T-helper 22 cell (primary cell): ENCODE measurements at places on chromosomes 13 and 19.

DNA sequence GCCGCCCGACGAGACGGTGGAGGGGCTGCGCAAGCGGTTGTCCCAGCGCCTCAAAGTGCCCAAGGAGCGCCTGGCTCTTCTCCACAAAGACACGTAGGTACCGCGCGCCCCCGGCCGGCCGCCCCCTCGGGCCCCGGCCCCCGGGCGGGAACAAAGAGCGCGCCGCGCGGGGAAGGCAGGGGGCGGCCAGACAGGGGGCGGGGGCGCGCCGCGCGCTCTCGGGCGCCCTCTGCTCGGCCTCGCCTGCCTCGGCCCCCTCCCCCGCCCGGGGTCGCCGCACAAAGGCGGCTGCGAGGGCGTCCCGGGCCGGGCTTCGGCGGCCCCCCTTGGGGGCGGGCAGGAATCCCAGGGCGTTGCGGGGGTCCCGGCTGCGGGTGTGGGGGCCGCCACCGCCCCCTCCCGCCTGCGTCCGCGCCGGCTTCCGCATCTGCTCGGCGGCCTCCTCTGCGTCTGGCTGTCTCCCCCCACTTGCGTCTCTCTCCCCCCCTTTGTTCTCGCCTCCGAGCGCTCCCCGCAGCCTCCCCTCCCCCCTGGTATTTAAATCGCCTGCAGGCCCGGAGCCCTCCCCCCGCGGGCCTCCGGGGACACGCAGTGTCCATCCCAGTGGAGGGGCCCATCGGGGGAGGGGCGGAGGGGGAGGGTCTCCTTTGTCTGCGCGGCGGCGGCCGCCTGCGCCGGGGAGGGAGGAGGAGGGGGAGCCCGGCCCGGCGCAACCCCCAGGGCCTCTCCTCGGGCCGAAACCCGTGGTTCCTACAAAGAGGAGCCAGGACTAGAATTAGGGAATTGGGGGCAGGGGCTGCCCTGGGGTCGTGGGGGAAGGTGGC, 2.3 kb downstream of the MIDN start:
- DNase-seq: peak; percentile 58

DNA sequence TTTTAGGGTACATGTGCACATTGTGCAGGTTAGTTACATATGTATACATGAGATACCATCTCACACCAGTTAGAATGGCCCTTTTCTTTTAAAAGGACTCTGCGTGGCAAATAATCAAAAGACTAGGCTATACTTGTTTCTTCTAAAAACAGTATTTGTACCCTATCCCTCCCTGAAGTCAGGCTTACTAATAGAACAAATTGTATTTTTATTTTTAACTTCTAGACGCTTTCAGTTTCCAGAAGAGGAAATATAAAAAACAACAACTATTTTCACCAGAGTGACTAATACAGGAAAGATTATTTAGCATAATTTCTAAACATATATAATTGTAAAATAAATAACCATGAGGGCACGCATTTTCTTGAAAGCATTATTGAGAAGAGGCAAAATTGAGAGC, 83.6 kb downstream of the ITGBL1 start:
- no peak for DNase-seq

DNA sequence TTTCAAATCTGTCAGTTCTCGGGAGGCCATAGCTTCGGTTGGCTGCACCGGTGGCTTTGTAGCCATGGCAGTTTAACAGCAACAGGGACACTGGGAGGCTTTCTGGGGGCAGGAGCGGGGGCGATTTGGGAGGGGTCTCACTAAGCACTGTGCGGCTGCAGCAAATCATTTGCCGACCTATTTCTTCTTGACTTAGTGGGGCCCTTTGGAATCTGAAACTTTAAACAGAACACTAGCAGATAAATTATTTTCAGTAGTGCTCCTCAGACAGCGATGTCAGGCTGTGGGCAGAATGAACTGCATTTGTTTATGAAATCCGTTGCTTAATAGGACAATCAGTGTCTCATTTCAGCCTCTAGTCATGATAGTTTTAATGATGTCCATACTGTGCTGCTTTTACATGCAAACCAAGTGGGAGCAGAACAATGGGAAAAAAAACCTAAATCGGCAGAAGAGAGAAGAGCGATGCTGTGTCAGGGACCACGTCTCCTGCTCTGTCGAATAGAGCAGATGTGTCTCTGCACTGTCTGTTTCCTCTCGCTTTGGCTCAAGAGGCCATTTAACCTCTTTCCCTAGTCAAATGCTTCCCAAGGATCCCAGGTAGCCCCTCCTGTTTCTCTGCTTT, 211.9 kb downstream of the OLFM4 start:
- DNase-seq: no peak

DNA sequence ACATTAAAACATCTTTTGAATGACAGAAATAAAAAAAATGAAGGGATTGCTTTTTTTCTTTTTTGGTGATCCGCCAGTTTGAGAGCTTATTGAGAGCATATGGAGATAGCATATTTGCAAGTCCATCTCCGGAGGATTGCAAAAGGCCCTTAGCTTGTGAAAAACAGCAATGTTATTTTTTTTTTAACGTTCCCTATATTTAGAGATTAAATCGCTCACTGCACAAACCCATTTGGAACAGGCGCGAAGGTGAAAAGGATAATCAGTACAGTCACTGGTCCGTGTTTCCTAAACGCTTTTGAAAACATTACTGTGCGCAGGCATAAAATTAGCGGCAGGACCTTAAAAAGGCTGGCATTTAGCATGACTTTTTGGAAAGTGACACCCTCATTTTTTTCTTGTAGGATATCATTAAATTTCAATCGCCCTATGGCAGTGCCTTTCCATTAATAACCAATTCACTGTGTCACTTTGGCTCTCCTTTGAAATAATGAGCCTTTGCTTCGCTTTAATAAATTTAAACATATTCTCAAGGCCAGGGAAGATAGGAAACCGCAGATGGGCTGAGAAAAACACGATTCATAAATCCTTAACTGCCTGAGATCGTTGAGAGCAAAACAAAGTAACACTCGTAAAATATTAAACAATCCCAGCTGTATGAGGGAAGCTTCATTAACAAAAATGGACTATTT, 342.2 kb downstream of the DACH1 start:
- no peak for DNase-seq

DNA sequence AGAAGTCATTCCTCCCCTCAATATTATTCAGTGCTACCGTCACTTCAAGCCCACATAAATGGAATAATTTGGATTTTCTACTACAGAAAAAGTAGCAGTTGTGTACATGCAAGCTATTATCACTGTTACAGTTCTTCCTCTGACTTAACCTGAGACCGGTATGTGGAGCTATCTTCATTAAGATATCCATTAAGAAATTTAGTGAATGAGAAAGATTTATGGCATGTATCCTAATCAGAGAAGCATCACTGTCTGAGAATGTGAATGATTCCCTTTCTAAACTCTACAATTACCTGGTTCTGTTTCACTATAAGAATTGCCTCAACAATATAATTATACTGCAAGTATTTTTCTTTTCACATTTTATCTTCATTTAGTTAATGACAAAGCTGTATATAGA, 278.7 kb downstream of the KLF5 start:
- no peak for DNase-seq

DNA sequence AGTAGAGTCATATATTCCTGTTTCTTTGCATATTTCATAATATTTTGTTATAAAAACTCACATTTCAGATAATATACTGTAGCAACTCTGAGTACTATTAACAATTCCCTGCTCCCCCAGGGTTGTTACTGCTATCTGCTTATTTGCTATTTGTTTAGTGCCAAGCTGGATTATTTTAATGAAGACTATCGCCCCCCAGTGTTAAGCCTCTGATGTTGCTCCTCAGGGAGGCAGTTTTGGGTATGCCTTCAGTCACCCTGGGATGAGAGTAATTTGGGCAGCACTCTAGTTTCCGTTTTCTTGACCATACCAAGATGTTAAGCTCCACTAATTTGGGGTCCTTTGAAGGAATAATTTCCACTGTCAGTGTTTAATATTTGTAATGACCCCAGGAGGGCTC, 46.0 kb downstream of the MICU2 start:
- DNase-seq: no peak

DNA sequence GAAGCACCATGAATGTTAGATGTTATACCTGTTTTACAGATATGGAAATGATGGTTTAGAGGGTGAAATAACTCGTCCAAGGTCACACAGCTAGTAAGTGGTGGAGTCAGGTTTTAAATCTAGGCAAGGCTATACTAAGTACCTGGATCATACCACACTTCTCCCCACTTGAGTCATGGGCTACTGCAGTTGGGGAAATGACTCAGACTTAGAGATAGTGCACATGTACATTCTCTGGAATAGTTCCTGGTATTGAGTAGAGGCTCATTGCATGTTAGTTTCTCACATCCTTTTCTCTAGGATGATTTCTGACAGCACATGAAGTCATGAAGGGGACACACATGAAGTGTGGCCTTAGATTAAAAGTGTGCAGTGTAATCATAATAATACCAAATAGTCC, 76.2 kb upstream of the TNFSF11 start:
- no peak for DNase-seq

- DNase-seq: no peak
These were observed 83.0 kb downstream of the TNFSF11 start for GRCh38 chr13:42656958-42657357.

- DNase-seq: no peak
These were observed 56.3 kb upstream of the DIAPH3 start for GRCh38 chr13:60220072-60220471.

GRCh38 chr13:46377554-46377953, 9.5 kb downstream of the RUBCNL start:
- no peak for DNase-seq

- DNase-seq: no peak
These were observed 167.1 kb upstream of the SPRY2 start for GRCh38 chr13:80508031-80508430.
